ENCODE measurements at places on chromosomes 1 and 21.

GRCh38 chr1:102470767-102471166 lies 474.0 kb upstream of the OLFM3 start:
- DNase-seq = no peak

DNA sequence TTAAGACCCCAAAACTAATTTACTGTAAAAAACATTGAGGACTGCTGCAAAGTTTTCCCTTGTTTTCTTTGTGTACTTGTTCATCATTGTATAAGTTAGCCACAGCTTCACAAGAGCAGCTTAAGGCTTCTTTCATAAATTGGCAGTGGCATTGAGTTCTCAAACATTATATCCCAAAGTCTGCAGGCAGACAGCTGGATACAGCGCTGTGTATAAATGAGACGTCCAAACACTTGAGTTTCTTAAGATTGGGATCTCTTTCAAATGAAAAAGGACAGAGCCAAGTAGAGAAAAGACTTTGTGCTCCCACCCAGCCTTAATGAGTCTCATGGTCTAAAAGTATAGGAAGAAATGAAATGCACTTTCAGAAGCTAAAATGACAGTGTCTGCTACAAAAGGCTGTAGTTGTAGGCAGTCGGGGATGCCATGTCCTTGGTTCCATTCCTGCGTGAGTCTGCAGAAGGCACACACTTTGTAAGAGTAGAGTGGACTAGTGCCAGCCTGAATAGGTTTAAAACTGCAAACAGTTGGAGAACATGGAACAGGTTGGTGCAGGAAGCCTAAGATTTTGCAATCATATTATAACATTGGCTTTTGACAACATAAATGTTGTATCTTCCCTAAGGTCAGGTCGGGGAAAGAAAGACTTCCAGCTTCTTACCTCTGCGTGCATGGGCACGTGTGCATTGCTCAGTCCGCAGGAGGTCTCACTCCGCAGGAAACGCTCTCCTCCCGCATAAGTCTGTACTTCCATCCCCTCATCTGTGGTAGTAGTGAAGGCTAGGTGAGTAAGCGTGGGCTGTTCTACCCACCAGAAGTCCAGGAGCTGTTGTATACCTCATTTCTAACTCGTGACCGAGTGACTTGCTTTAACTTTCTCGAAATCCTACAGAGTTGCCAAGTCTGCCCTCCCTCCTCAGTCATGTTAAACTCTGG lies 94.4 kb downstream of the CD247 start:
- no peak for DNase-seq

DNA sequence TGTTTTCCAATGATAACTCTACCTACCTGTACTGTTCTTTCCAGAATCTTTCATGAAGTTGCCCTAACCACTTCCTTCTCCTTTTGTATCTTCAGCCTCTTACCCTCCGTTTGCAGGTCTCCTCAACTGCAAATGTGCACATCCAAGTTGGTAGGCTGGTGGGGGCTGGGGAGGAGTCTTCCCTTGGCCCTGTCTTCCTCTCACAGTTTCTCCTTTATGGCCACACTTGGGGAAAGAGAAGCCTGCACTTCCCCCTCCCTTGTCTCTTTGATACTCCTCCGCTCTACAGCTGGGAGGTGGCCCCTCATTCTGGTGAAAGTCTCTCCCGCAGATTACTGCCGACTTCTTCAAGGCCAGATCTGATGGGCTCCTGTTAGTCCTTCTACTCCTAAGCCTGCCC lies 26.9 kb upstream of the GPR88 start:
- DNase-seq = no peak

GRCh38 chr1:33880305-33880704 lies 16.4 kb downstream of the HMGB4 start:
- DNase-seq = no peak

- no peak for DNase-seq
Observed at GRCh38 chr1:114610546-114611245, 29.3 kb upstream of the BCAS2 start.

- DNase-seq = no peak
Observed at GRCh38 chr1:89673251-89673650, 40.3 kb downstream of the LRRC8C start.

DNA sequence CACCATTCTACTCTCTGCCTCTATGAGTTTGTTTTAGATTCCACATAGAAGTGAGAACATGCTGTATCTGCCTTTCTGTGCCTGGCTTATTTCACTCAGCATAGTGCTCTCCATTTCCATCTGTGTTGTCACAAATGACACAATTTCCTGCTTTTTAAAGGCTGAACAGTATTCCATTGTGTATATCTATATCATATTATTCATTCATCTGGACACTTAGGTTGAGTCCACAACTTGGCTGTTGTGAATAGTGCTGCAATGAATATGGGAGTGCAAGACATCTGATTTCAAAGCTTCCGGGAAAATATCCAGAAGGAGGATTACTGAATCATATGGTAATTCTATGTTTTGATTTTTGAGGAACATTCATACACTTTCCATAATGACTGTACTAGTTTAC lies 20.1 kb upstream of the DONSON start:
- DNase-seq = no peak

- DNase-seq = no peak
Observed at GRCh38 chr1:225617479-225617878, 35.4 kb downstream of the ENAH start.

GRCh38 chr1:218421531-218421930 lies 76.4 kb downstream of the TGFB2 start:
- no peak for DNase-seq

DNA sequence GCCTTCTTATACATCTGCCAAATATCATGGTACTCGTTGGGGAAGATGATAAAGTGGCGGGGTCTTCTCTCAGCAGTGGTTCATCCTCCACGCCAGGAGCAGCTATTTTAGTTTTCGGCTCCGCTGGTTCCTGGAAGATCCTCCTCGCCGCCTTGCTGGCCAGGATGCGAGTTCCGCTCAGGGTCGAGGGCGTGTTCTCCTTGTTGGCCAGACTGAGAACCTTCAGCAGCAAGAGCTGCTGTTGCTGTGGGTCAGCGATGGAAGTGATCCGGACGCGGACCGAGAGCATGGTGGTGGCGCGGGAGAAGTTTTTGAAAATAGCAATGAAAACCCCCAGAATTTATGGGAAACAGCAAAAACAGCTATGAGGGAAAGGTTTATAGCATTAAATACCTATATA lies 11.4 kb upstream of the CFAP126 start:
- peak; percentile 39 for DNase-seq

DNA sequence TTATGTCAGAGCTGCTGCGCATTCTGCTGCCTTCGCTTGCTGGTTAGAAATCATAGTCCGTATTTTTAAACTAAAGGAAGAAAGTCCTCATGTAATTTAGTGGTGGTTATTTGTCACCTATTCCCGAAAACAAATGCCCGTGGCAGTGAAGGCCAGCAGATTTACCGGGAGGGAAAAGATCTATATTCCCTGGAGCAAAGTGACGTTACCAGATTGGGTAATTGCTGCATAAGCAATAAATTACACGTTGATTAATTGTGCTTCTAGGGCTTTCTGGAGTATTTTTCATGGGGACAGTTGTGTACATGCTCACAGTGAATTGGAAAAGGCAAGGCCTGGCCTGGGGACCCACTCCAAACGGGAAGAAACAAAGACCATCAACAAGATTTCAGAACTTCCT lies 298.7 kb downstream of the NPHP4 start:
- DNase-seq = no peak

DNA sequence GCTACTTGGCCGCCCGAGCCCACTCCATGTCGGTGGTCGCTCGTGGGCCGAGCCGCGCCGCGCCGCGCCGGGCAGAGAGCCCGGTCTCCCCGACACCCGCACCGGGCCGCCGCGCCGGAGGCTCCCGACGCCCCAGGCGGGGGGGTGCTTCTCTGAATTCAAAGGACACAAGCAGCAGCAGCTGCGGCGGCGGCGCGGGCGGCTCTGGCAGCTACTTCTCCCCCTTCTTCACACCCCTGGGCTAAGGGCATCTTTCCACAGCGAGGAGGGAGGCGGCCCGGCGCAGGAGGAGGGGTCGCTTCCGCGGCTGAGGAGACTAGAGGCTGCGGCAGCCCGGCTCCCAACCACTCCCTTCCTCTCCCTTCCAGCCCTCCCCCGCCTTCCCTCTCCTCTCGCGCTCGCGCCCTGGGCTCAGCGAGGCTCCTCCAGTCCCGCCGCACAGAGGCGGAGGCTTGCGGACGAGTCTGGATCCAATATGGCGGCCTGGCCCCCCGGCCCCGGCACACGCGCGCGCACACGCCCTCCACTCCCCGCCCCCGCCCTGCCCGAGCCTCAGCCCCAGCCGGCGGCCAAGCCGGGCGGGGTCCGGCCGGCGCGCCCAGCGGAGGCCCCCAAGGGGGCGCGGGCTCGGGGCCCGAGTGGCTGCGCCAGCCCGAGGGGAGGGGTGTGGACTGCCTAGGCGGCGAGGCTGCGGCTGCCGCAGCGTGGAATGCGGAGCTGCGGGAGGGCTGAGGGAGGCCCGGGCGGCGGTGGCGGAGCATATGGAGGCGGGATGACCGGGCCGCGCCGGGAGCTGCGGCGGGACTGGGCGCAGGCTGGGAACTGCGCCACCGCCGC lies at the start of gene CDC42BPA:
TSS of gene CDC42BPA (minus strand) at position 477 of the 837 bp plus-strand sequence. CDS start 1,310 bp downstream, outside the sequence.
- peak; percentile 91 for DNase-seq

DNA sequence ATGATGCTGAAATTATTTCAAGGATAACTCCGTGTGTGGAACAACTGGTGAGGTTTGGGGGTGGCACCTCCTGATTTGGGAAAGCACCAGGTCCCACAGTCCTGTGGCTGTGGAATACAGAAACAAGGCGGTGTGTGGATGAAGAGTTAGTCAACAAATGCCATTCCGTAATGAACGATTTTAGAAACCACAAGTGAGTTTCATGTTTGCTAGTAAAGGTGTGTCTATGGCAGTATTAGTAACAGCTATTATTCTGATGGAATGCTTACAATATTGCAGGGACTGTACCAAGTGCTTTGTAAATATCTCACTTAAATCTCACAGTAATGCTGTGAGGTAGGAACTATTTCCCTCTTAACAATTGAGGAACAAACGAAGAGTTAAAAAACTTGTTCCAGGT lies 53.8 kb downstream of the B3GALNT2 start:
- no peak for DNase-seq

GRCh38 chr1:245690946-245691541 lies 536.3 kb downstream of the KIF26B start:
- no peak for DNase-seq

DNA sequence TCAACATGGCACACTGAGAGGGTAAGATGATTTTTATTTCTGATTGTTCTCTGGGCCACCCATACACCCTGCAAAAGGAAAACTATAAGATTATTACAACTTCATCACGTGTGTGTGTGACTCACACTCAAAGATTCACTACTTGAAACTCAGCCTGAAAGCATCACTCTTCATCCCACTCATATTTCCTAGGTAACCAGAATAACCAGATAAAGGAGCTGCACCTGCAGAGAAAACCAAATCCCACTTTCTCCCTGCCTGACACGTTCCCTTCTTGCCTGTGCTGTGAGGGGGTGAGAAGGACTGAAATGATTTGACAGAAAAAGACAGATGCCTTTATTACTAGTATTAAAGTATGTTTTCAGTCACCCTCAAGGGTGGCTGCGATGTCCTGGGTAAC lies 131.6 kb downstream of the TGFBR3 start:
- DNase-seq = no peak

DNA sequence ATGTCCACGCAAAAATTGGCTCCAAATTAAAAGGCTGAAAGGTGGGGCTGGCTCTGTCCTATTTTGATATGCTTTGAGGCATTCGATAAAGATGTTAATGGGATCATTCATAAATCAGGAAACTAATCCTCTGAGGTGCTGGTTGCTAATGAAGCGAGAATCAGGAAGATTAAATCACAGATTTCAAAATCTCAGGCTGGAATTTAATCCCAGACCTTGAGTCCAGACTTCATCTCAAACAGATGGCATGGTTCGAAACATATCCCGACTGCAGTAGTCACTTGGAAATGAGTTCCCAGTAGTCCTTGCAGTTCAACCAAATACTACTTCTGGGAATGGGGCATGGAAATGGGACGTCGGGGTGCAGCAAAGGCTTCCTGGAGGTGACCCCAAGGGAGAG lies 4.5 kb upstream of the KLF17 start:
- no peak for DNase-seq

- DNase-seq = no peak
Observed at GRCh38 chr1:43818691-43819090, 111.4 kb downstream of the ST3GAL3 start.

GRCh38 chr1:87647430-87648177 lies 318.9 kb downstream of the LMO4 start:
- no peak for DNase-seq

DNA sequence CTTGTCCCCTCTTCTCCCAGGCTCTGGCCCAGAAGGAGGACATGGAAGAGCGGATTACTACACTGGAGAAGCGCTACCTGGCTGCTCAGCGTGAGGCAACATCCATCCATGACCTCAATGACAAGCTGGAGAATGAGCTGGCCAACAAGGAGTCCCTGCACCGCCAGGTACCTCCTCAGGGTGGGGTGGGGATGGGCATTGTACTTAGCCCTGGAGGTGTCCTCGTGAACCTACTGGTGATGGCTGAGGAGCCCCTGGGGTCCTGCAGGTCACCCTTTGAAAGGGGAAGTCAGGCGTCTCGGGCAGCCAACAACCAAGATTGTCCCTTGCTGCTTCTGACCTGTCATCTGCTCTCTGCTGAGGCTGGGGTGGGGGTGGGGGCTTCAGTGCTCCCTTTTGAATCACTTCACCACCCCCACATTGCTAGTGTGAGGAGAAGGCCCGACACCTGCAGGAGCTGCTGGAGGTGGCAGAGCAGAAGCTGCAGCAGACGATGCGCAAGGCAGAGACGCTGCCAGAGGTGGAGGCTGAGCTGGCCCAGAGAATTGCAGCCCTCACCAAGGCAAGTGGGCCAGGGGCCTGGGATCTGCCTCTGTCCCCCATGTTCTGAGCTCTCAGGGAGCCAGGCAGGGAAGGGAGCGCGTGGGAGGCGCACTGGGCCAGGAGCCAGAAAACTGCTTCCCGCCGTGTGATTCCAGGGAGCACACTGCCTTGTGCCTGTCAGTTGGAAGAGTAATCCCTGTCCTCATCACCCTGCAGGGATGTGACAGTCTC lies 19.7 kb downstream of the PPFIA4 start:
- DNase-seq = no peak

DNA sequence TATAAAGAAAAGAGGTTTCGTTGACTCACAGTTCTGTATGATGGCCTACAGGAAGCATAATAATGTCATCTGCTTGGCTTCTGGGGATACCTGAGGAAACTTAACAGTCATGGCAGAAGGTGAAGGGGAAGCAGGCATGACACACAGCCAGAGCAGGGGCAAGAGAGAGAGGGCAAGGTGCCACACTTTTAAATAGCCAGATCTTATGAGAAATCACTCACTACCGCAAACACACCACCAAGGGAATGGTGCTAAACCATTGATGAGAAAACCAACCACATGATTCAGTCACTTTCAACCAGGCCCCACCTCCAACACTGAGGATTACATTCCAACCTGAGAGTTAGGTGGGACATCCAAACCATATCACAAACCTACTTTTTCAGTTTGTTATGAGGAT lies 245.9 kb upstream of the SGIP1 start:
- DNase-seq = no peak
